ENCODE measurements at places on chromosomes 16 and 17. TPM values are rescaled to one million over a fixed set of nuclear protein-coding genes. Genes with fewer than 3 reads are reported as not detected.

SLC13A2 gene
- total RNA-seq, result not detected

- DNase-seq, result no peak
Observed at GRCh38 chr16:51154271-51155171, 3.5 kb upstream of the SALL1 start.

- no peak for DNase-seq
Observed at GRCh38 chr17:68457168-68457538, at the start of gene WIPI1. Gene WIPI1 (minus strand): TSS chr17:68457496. CDS start chr17:68457421, 75 bp downstream.

SEPTIN12 gene
- total RNA-seq, result not detected

DNA sequence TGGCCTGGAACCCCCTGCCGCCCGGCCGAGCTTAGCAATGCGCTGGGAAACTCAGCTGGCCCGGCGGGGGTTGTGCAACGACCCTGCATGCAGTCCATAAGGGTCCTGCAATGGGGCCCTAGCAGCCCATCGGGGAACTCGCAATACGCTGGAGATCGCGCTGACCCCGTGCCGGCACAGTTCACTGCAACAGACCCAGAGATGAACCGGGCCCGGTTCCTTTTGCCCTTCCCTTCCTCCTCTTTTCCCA lies 375 bp downstream of the SLC25A11 start:
- DNase-seq, result no peak

CD7 gene
- 0.98 TPM for total RNA-seq

Data from PC-3 (cell line).